Neural progenitor cell (in vitro differentiated cells): ENCODE measurements at places on chromosomes 4 and X. TPM values are rescaled to one million over a fixed set of nuclear protein-coding genes. Genes with fewer than 3 reads are reported as not detected.
A peak's percentile ranks its signal among the peaks of the same experiment; 100 is the strongest.

Gene PTPN13
- 183 and 244 TPM in 2 replicates for total RNA-seq

DNA sequence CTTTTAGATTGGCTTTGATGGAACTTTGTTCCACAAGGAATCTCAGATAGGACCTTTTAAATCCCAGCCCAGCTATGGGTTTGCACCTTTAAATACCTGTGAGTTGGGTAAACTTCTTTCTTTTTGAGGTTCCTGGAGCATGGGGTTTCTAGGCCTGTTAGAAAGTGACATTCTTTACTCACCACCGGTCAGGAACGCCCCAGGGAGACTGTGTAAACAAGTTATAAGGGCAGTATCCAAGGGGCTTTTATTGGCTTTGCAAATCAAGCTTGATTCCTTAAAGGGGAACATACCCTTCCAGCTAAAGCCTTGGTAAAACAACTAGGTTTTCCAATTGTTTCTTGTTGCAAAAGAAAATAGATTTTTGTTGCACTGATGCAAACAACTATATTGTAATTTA, 93.4 kb downstream of the TENT5D start:
- DNase-seq = peak; percentile 17

DNA sequence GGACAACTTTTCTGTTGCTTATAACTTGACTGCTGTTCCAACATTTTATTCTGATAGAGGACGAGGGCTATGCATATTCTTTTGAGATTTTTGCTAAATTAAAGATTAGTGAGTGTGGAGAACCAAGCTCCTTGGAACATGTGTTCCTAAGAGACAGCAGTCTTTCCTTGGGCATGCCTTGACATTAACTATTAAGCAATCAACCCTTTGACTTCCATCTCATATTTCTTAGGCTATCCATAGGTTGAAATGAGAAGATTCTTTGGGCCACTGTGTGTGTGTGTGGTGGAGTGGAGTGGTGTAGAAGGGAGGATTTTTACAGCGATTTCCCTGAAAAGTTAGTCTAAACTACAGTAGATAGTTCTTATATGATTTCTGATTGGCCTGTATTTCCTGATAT, 127.4 kb upstream of the POF1B start:
- DNase-seq = no peak

Gene NPNT
- 0.22 TPM in 1 of 2 replicates, not detected in the other for total RNA-seq

Gene ZNF732
- not detected in 2 replicates for total RNA-seq

Gene DMRTC1B
- 0.34 TPM in 1 of 2 replicates, not detected in the other for total RNA-seq

DNA sequence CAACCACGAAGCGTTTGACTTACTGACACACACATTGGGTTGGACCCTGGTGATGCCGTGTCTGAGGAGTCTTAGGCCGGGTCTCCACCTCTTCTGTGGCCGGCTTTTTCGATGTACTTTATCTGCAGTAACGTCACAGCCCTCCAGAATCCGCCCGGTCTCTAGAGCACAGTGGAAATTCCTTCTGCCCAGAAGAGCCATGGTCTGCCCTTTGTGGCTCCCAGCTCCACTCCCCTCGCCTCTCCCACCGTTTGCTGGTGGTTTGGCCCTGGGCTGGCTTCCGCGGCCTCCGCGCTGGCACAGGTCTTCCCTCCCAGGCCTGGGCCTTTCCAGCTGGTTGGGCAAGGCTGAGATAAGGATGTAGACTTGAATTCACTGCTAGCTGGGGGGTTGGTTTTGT, 4.3 kb downstream of the MAEA start:
- DNase-seq = no peak

GRCh38 chrX:74179990-74180389, 124.0 kb upstream of the ZCCHC13 start:
- no peak for DNase-seq

Gene RASL11B
- total RNA-seq = 6.8 and 10.1 TPM in 2 replicates

Gene TLR2
- 0.22 and 0.34 TPM in 2 replicates for total RNA-seq

- DNase-seq = no peak
These were observed 447.3 kb downstream of the C4orf33 start for GRCh38 chr4:129543299-129543698.

DNA sequence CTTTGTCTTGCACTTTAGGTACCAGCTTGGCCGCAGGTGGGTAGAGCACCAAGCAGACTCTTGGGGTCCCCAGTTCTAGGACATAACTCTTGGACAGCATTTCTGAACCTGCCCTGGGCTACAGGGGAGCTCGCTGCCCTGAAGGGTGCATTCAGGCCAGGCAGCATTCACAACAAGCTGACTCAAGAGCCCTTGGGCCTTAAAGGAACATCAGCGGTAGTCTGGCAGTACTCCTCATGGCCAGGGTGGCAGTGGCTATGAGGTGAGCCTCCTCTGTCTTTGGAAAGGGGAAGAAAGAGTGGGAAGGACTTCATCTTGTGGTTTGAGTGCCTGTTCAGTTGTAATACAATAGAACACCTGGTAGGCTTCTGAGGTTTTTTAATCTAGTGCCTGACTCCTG, 24.8 kb upstream of the SMARCA5 start:
- no peak for DNase-seq

Gene PAGE2
- total RNA-seq = 0.69 TPM in 1 of 2 replicates, not detected in the other

DNA sequence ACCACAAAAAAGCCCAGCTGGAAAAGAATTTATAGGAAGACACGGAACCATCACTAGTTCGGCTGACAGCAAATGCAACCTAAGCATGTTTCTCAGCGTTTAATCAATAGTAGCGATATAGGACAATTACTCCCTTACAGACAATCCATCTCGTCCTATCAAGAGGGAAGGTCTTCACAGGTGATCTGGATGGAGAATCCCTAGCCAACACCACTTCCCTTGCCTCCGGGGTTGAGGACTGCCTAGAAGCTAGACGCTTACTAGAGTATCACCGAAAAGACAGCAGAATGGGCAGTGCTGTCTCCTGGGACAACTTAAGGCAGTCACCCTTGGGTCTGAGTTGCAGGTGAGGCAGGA, 32.1 kb upstream of the MAML3 start:
- DNase-seq = no peak

- DNase-seq = no peak
These were observed 70.6 kb downstream of the ATP11C start for GRCh38 chrX:139862208-139862607.

DNA sequence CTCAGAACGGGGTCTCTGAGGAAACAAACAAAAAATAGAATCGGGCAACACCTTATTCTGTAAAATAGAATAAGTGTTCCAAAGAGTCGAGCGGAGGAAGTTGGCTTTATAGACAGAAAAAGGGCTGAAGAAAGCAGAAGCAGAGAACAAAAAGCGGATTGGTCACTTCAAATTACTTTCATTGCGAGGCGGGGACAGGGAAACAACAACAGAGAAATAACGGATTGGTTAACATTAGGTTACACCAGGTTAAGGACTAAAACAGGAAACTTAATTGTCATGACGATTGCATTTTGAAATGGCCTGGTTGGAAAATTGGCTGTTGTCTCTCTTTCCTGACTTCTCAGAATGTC, 433 bp upstream of the COQ2 start:
- DNase-seq = peak; percentile 20

GRCh38 chr4:151031831-151032605, 16.9 kb upstream of the LRBA start:
- DNase-seq = no peak

DNA sequence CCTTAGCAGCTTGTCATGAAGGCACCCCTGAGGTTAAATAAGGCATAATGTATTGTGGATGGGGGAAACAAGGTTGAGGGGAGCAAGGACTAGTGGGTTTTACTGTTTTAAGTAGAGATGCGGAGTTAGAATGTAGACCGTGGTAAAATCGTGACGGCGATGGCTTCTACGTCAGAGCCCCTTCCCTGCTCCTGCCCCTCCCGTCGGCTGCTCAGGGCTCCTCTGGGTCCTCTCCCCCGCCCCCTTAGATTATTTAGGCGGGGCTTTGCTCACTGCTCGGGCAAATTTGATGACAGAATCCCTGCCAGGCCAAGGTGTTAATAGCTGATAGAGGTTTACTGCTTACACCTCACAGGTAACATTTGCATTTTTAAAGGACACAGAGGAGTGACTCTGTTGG, 2.3 kb downstream of the FRMPD3 start:
- DNase-seq = peak; percentile 49

- DNase-seq = no peak
These were observed 28.4 kb downstream of the HAND2 start for GRCh38 chr4:173501592-173502150.

DNA sequence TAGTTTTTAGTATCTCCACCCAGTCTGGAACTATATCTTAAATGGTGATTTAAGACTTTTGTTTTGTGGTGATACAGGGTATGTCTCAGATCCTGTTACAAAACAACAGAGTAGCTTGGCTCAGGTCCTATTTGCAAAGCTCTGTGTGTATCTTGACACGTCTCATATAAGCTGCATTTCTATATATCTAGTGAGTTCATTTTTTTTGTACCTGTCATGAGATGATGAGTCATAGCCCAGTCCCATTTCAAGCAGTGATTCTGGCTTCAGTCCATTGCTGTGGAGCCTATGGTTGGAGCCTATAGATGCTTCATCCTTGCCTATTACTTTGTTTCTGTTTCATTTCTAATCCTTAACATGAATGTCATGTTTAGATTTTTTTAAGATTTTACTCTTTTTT, 23.0 kb downstream of the GRXCR1 start:
- no peak for DNase-seq

Gene S100G
- not detected in 2 replicates for total RNA-seq

GRCh38 chrX:6732101-6732500, 197.2 kb upstream of the VCX3A start:
- DNase-seq = no peak

Gene DGAT2L6
- total RNA-seq = not detected in 2 replicates

DNA sequence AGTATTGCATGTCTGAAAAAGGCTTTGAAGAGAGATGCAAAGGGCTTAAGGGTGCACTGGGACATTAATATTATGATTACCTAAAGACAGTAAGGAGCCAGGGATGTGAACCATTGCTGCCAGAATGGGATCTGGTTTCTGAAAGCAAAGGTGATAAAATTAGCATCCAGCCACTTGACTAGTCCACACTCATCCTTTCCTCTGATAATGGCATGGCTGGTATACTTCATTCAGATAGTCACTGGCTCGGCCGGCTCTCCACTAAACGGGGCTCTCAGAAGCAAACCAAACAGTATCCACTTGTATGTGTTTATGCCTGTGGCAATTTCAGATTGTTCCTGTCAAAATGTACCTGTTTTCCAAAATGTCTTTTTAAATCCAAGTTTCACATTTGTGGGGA, 46.4 kb downstream of the MAMLD1 start:
- DNase-seq = no peak

Gene CXCL11
- total RNA-seq = not detected in 2 replicates

Gene SASH3
- total RNA-seq = not detected in 2 replicates

DNA sequence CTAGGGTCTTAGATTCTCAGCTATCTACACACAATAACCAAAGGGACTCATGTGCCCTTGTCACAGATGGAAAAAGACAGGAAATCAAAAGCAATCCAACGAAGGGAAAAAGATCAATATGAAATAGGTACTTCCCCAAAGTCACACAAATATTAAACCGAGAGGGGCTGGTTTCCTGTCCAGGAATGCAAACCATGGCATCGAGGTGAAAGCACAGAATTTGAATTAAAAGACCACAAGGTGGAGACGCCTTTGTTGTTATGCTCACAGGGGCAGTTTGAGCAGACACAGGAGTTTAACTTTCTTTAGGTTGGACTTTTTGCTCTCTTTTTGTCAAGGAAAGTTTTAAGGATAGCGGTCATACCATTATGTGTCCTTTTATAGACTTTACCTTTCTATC, 14.3 kb downstream of the H2BW1 start:
- DNase-seq = no peak

Gene VAMP7
- 33.2 and 43.8 TPM in 2 replicates for total RNA-seq
